ENCODE measurements at places on chromosomes 5 and 9.

DNA sequence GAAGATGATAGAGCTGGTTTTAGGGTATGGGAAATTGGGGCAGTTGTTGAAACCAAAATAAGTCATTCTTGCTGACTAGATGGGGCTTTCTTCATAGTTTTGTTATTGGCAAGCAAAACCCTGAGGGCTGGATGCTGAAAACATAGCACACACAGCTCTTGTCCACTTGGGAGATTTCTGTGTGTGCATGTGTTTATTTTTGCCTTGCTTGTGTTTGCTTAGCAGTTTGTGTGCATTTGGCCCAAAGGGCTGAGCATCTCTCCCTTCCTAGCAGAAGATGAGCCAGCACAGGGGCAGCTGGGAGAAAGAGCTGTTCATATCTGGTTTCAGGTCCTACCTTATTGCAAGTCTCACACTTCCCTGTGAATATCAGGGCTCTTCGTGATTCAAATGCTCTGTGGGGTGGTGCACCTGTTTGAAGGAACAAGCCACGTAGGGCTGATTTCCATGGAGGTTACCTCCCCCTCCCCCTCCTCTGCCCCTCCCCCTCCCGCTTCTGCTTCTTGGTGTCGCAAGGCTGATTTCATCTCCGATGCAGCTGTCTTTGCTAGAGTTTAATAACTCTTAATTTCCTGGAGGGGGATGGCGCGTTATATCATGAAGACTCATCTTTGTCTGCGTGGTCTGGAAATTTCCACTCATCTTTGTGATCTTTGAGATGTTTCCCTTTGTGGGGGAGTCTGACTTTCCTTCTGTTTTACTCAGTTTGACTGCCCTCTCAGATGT is 296.5 kb downstream of the ARHGAP26 start:
- DNase-seq = no peak

GRCh38 chr5:58318468-58318867 is 141.4 kb downstream of the PLK2 start:
- no peak for DNase-seq

- no peak for DNase-seq
Measured at GRCh38 chr5:116750631-116751580, 176.3 kb upstream of the SEMA6A start.

- DNase-seq = no peak
Measured at GRCh38 chr9:129983891-129984290, 59.1 kb downstream of the FNBP1 start.

DNA sequence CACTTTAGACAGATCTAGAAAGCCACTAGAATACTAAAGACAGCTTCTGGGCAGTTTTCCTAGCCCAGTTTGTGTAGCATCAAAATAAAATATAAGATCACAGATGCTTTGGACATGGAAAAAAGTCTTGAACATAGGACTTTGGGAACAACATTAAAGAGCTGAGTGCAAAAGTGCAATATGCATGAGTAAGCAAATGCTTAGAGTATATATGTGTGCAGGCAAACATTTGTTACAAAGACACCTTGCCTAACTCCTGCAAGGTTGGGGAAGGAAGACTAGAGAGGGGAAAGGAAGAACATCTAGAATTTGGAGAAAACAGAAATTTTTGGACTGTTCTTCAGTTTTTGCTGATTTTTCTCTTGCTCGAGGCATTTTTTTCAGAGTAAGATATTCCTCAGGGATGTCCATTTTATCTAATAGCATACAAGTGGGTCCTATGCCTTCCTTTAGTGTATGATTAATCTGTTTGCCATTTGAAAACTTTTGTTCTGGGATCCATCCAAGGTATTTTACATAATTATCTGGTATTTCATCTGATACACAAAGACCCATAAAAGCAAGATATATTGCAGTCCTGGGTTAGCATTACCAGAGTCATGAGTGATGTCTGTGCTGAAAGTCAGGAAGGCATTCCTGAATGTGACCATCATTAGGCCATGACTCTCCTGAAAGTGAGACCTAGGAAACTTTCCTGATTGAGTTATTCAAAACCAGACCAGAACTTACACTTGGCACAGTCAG is 142.0 kb upstream of the RGMB start:
- no peak for DNase-seq

DNA sequence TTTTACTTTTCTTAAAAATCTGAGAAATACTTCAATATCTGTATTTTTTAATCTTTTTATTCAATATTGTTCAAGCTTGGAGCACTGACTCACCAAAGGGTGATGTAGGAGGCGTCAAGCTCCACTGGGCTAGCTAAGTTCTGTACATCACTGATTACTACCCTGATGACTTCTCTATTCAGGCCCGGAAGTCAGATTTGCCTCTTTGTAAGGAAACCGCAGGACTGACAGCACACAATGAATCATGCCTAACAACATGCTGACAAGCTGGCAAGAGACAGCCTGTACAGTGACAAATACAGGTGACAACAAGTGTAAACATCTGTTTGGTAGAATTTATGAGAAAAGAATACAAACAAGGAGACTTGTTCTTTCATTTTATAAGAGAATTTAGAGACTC is 627.9 kb upstream of the RORB start:
- peak; percentile 80 for DNase-seq

- DNase-seq = no peak
Measured at GRCh38 chr5:89028595-89029285, 145.8 kb upstream of the MEF2C start.

- DNase-seq = no peak
Measured at GRCh38 chr5:73974871-73975360, 348.9 kb downstream of the ARHGEF28 start.

- DNase-seq = no peak
Measured at GRCh38 chr9:82081496-82081895, 92.9 kb downstream of the SPATA31D1 start.
